Activated CD4-positive, alpha-beta memory T cell treated with anti-CD3 and anti-CD28 coated beads for 36 hours (primary cell): ENCODE measurements at places on chromosomes 7 and 10. TPM values are rescaled to one million over a fixed set of nuclear protein-coding genes. Genes with fewer than 3 reads are reported as not detected.

AKR1C3 gene
- total RNA-seq: 0.33 TPM

VWA2 gene
- total RNA-seq: 0.07 TPM

DNA sequence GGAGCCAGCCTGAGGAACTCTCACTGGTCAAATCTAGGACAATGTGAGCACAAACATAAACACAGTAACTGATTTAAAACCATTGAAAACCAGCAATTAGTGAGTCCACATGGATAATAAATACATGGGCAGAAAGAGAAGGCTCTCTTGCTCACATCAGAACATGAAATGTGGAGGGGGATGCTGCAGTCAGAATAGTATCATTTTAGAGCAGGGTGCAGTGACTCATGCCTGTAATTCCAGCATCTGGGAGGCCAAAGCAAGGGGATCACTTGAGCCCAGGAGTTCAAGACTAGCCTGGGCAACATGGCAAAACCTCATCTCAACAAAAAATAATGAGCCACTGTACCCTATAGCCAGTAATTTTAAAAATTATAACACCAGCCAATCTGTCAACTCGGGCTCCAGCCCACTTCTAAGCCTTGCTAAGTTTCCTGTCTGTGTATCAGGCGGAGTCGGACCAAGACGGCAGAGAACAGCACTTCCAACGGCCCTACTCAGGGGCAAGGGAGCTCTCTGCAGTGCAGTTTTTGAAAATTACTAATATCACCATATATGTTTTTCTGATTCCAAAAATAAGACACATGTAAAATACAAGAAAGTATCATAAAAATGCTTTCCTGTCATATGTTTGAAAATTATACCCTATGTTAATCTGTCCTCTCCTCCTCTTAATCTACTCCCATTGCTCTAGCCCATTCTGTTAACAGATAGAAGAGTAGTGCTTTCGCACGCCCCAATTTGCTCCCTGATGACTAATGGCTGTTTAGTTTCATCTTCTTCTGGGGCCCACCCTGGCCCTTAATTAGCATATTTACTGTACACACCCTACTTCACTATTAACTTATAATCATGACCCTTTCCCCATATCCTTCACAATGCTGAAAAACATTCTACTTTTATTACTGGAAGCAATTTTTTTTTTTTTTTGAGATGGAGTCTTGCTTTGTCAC lies 17.1 kb downstream of the URGCP start:
- no peak overlapping the region for H3K4me3 ChIP-seq
- H3K4me1 ChIP-seq: peaks cover 44% of the 10 kb centered on the region
- H3K27me3 ChIP-seq: no peaks in the 10 kb centered on the region
- H3K27ac ChIP-seq: no peak overlapping the region
- peak; percentile 21 for DNase-seq
- peaks cover 4% of the 10 kb centered on the region for H3K36me3 ChIP-seq

DNA sequence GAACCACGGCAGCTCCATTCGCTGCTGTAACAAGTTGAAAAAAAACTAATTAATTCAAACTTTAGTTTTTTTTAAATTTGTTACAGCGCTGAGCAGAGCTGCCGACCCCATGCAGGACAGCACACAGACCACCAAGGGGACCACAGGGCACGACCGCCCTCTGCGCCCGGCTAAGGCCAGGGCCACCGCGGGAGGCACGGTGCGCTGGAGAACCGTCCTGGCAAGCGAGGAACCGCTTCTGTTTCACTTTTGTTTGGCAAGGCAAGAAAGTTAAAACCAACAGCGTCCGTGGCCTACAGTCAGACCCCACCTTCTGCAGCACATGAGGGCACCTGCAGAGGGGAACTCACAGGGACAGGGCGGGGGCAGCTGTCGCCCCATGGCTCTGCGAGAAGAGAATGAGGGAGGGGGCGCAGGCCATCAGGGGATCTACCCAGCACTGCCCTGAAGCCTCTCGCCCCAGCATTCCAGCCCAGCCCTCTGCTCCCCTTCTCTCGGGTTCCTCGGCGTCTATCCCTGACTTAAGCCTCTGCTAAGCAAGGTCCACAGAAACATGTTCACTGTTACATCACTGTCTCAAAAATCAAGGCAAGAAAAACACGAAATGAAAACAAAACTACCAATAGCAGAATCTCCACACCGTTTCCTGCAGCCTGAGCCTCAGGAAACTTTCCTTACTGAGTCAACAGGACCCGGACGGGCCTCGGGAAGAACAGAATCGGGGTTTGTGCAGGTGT lies 204.4 kb downstream of the DIP2C start:
- peak; percentile 46 for DNase-seq
- peak overlapping the region; percentile 82 for H3K27ac ChIP-seq
- peaks cover 2% of the 10 kb centered on the region for H3K27me3 ChIP-seq
- no peaks in the 10 kb centered on the region for H3K36me3 ChIP-seq
- peak overlapping the region; percentile 79 for H3K4me3 ChIP-seq
- H3K4me1 ChIP-seq: peaks cover 8% of the 10 kb centered on the region

DNA sequence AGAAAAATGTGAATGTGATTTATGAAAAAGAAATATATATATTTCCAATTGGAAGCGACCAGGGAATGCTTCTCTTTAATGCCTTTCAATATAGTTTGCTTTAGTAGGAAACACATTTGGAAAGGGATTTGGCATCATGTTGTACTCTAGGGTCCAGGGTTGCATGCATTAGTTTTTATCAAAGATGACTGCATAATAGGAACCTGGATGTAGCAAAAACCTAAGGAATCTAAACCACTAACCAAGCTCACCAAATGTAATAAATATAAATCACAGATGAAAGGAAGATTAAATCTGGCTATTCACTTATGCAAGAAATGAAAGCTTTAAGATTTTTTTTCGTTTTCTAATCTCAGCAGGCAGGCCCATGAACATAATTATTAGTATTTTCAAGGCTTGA lies 120.0 kb downstream of the ATXN7L1 start:
- H3K4me3 ChIP-seq: no peak overlapping the region
- H3K27ac ChIP-seq: no peak overlapping the region
- H3K27me3 ChIP-seq: no peaks in the 10 kb centered on the region
- no peak for DNase-seq
- H3K36me3 ChIP-seq: no peaks in the 10 kb centered on the region

DNA sequence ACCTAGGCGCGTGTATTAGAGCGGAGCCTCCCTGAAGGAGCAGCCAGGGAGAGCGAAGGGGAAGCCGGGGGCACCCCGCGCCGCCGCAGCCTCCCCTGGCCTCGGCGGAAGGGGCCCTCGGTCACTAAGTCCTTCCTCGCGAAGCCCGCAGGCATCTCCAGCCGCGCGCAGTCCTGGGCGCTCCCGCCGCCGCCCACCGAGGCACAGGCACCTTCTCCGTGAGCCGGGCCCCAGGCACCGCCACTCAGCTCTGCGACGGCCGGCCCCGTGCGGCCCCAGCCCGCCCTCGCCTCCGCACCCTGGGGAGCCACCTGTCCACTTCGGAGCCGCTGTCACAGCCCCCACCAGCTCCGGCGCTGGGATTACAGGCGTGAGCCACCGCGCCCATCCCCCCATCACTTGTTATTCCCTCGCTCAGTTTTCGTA lies 80.8 kb downstream of the ZNF467 start:
- no peak overlapping the region for H3K27ac ChIP-seq
- no peaks in the 10 kb centered on the region for H3K4me1 ChIP-seq
- DNase-seq: no peak

DNA sequence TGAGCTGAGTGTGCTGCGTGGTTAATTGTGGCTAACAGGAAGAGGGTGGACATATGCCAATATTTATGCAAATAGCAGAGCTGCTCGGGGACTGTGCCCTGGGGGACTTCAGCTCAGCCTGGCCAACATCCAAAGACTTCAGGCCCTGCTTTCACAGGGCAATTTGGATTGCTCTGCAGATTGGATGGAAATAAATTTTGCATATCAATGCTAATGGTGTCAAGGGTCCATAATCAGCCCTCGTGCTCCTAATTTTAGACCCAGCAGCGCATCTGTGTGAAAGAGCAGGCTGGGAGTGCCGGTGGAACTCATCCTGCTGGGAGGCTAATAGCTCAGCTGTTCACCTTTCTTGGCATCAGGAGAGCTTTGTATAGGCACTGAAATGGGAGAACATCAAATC lies 270.1 kb downstream of the TCERG1L start:
- H3K4me1 ChIP-seq: no peaks in the 10 kb centered on the region
- no peak for DNase-seq
- no peaks in the 10 kb centered on the region for H3K36me3 ChIP-seq
- H3K27ac ChIP-seq: no peak overlapping the region

GRCh38 chr10:95440756-95441546 lies 120.2 kb downstream of the SORBS1 start:
- no peak overlapping the region for H3K27ac ChIP-seq
- H3K4me3 ChIP-seq: no peak overlapping the region
- H3K27me3 ChIP-seq: peaks cover under 1% of the 10 kb centered on the region
- DNase-seq: no peak
- peaks cover 6% of the 10 kb centered on the region for H3K4me1 ChIP-seq

GRCh38 chr7:98628418-98628817 lies 11.3 kb downstream of the NPTX2 start:
- H3K36me3 ChIP-seq: no peaks in the 10 kb centered on the region
- no peak overlapping the region for H3K27ac ChIP-seq
- no peaks in the 10 kb centered on the region for H3K4me1 ChIP-seq
- H3K4me3 ChIP-seq: no peak overlapping the region
- peaks cover 4% of the 10 kb centered on the region for H3K27me3 ChIP-seq
- no peak for DNase-seq

DNA sequence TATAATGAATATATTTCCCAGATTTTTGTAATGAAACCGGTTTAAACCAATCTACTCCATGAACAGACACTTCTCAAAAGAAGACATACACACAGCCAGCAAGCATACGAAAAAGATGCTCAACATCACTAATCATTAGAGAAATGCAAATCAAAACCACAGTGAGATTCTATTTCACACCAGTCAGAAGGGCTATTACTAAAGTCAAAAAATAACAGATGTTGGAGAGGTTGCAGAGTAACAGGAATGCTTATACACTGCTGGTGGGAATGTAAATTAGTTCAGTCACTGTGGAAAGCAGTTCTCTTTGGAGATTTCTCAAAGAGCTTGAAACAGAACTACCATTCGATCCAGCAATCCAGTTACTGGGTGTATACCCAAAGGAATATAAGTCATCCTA lies 240.7 kb downstream of the TSPAN12 start:
- H3K4me3 ChIP-seq: no peak overlapping the region
- DNase-seq: no peak
- H3K36me3 ChIP-seq: no peaks in the 10 kb centered on the region
- H3K4me1 ChIP-seq: no peaks in the 10 kb centered on the region

KLHDC10 gene
- 16.4 TPM for total RNA-seq

DNA sequence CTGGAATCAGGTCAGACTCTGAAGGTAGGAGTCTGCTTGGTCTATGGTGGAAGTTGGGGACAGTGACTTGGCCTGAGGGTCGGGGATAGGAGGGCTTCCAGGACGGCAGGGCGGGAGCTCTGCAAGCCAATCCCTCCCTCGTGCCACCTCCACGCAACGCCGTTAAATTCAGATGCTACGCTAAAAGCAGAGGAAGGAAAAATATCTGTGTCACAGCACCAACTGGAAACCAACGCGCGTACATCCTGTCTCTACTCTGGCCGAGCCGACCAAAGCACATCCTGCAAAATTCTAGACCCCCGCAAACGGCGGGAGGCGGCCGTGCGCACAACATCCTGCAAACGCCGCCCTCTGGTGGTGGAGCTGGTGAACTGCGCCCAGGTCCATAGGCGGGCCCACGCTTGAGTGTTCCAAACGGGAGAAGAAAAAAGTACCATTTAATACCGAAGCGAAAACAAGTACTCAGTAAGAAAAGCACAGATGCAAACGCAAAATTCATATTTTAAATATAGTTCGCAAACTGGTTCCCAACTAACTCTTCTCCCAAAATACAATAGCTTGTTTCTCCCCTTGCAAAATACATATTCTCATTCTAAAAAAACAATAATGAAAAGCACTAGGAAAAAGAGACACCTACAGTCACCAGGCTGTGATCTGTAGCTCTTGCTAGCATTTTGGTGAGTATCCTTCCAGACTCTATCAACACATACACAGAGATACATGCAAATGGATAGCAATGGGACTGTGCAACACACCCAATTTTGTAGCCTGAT lies 45.7 kb upstream of the HSPA12A start:
- H3K27ac ChIP-seq: no peak overlapping the region
- DNase-seq: peak; percentile 84
- peaks cover 25% of the 10 kb centered on the region for H3K27me3 ChIP-seq
- H3K4me3 ChIP-seq: peak overlapping the region; percentile 16

DNA sequence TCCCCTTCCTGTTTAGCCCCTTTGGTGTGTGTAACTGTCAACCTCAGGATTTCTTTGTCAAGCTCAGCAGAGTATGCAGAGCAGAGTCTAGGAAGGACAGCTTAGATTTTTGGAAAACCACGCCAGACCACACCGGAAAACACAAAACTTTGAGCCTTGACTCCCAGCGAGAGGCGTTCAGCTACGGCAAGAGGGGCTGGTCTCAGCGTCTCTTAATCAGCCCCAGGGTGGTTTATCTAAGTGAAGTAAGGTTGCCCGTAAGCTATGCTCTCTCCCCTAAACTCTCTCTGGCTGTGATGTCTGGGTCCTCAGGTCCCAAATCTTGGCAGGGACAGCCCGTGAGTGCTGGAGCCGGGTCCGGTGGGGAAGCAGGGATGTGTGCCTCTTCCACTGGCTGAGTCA lies 230.9 kb downstream of the KLF6 start:
- no peaks in the 10 kb centered on the region for H3K36me3 ChIP-seq
- DNase-seq: no peak
- H3K4me3 ChIP-seq: peak overlapping the region; percentile 30

- H3K27me3 ChIP-seq: no peaks in the 10 kb centered on the region
- no peak overlapping the region for H3K27ac ChIP-seq
- no peak for DNase-seq
- H3K36me3 ChIP-seq: no peaks in the 10 kb centered on the region
- no peaks in the 10 kb centered on the region for H3K4me1 ChIP-seq
- H3K4me3 ChIP-seq: no peak overlapping the region
Measured at GRCh38 chr10:71263376-71263775, 51.0 kb downstream of the UNC5B start.

- H3K27me3 ChIP-seq: no peaks in the 10 kb centered on the region
- no peak overlapping the region for H3K27ac ChIP-seq
- H3K4me3 ChIP-seq: no peak overlapping the region
- no peaks in the 10 kb centered on the region for H3K4me1 ChIP-seq
- H3K36me3 ChIP-seq: peaks cover 2% of the 10 kb centered on the region
Measured at GRCh38 chr10:60123172-60123571, 216.8 kb upstream of the CCDC6 start.

DNA sequence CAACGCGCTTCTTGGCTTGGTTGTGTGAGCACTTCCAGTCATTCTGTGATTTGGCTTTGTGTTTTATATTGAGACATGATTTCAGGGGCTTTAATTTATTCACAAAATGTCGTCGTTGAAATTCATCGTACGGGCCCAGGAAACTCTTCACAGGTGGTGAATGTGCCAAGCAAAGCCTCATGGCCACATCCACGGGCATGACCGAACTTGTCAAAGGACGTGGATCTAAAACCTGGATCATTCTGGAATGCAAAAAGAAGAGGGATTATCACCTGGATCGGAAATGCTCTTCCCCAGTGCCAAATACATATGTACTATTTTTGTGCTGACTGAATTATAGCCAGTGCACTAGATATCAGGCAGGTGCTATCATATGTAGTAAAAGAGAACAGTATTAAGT lies 2.2 kb downstream of the PPP1R3C start:
- H3K4me1 ChIP-seq: peaks cover 6% of the 10 kb centered on the region
- no peak for DNase-seq
- H3K4me3 ChIP-seq: no peak overlapping the region
- H3K36me3 ChIP-seq: no peaks in the 10 kb centered on the region
- H3K27me3 ChIP-seq: peaks cover 44% of the 10 kb centered on the region
